ENCODE measurements at places on chromosomes 3 and 15.

- DNase-seq = no peak
Measured at GRCh38 chr3:160170409-160171370, 54.5 kb upstream of the C3orf80 start.

GRCh38 chr3:171680726-171681411 is 129.4 kb downstream of the PLD1 start:
- peak; percentile 11 for DNase-seq

GRCh38 chr15:90000186-90001001 is 730 bp upstream of the ZNF710 start:
- no peak for DNase-seq

- no peak for DNase-seq
Measured at GRCh38 chr3:13136426-13136825, 63.2 kb upstream of the IQSEC1 start.

DNA sequence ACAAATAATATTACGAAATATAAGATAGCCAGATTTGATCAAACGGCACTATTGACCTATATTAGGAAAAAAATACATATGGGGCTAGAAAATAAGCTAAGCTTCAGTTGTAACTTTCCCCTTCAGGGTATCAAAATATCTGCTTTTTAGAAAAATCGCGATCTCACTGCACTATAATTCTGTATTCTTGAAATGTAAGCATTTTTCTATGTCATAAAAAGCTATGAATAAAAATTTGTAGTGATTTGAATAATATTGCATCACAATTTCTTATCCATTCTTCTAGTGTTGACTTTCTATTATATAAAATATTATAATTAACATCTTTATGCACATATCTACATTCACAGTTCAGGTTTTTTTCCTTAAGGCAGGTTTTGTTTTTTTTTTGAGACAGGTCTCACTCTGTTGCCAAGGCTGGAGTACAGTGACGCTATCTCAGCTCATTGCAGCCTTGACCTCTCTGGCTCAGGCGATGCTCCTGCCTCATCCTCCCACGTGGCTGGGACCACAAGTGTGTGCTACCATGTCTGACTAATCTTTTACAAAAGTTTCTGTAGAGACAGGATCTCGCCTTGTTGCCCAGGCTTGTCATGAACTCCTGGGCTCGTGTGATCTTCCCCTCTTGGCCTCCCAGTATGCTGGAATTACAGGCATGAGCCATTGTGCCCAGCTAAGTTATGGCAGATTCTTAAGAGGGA is 21.6 kb downstream of the EMC4 start:
- no peak for DNase-seq

- peak; percentile 96 for DNase-seq
Measured at GRCh38 chr3:182364723-182365650, 428.3 kb upstream of the ATP11B start.

DNA sequence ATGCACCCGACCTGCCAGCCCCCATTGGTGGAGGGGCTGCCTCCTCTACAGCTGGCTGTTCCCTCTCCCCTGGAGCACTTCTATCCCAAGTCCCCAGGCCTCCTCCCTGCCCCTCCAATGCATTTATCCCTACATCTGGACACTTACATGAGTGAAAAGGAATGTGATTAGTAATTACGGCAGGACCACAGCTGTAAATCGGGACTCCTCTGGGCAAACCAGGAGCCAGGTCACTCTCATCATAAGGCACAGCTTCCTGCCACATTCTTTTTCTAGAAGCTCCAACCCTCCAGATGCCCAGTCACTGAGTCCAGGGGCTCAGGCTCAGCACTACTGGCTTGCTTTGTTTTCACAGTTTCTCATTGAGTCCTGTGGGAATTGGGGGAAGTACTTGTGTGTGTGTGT is 54.3 kb downstream of the IL20RB start:
- DNase-seq = no peak

DNA sequence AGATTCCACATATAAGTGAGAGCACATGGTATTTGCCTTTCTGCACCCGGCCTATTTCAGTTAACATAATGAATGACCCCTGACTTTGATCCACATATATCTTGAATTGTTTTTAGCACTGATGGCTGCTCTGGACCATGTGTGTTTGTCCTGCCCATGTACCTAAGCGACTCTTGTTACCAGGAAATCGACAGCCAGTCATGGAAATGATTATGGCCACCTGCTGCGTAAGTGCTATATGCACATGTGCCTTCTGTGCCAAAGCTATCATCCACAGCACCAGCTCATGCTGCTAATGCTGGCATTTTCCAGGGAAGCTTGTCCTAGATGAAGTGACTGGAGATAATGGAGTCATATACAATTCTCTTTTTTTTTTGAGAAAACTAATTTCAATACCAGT is 103.7 kb downstream of the PEX5L start:
- DNase-seq = peak; percentile 77

DNA sequence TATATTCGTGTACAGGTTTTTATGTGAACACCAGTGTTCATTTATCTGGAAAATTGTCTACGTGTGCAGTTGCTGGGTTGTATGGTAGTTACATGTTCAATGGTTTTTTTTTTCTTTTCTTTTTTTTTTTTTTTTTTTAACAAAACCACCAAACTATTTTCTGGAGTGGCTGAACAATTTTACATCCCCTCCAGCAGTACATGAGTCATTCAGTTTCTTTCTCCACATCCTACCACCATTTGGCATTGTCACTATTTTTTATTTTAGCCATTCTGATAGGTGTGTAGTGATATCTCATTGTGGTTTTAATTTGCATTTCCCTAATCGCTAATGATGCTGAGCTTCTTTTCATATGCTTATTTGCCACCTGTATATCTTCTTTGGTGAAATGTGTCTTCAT is 256.3 kb upstream of the EOMES start:
- DNase-seq = no peak

- DNase-seq = no peak
Measured at GRCh38 chr3:41581700-41582099, 380.2 kb downstream of the ULK4 start.

GRCh38 chr3:98529856-98530459 is 1.8 kb upstream of the GPR15 start:
- no peak for DNase-seq

DNA sequence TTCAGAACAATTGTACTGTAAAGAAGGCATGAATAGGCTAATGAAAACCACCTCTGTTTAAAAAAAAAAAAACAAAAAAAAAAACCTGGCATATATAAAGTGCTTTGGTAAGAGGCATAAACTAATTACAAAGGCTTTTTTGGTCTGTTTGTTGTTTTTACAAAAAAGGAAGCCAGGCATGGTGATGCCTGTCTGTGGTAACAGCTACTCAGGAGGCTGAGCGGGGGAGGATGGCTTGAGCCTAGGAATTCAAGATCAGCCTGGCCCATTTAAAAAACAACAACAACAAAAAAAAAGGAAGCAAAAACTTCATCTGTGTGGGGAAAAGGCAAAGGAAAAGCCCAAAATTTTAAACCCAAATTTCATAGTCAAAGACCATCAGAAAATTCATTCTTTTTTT is 47.0 kb downstream of the OSBPL10 start:
- no peak for DNase-seq

DNA sequence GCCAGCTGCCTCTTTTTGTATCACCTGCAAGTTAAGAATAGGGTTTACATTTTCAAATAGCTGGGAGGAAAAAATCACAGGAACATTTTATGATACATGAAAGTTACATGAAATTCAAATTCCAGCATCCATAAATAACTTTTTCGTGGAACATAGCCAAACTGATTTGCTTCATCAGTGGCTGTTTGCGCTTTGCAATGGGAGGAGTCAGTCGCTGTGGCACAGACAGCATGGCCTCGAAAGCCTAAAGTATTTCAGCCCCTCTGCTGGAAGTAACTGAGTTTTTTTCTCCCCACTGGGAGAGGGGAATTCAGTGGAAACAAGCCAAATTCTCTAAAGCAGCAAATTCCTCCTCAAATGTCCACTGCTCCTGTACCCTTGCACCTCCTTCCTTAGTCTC is 271.9 kb downstream of the SUCLG2 start:
- no peak for DNase-seq

DNA sequence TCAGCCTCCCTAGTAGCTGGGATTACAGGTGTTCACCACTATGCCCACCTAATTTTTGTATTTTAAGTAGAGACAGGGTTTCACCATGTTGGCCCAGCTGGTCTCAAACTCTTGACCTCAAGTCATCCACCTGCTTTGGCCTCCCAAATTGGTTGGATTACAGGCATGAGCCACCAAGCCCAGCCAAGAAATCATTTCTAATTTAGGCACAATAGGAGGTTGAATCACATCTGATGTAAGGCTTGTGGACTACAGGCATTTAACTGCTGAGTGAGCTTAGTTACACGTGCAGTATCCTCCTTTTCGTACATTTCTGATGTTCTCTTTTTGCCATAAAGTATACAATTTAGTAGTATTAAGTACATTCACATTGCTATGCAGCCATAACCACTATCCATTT is 31.1 kb upstream of the SETD2 start:
- DNase-seq = no peak

DNA sequence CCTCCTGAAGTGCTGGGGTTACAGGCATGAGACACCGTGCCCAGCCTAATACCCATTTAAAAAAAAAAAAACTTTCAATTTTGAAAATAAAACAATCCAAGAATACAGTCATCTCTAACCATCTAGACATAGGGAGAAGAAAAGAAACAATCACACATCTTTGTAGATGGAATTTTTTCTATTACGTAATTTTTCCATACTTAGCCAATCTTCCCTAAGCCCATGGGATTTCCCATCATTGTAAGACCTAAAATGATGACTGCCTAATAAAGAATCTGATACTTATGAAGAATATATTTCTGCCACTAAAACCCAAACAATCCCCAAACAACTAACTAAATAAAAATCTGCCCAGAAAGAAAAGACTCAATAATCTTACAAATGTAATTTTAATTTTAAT is 88.7 kb downstream of the CBLB start:
- no peak for DNase-seq

DNA sequence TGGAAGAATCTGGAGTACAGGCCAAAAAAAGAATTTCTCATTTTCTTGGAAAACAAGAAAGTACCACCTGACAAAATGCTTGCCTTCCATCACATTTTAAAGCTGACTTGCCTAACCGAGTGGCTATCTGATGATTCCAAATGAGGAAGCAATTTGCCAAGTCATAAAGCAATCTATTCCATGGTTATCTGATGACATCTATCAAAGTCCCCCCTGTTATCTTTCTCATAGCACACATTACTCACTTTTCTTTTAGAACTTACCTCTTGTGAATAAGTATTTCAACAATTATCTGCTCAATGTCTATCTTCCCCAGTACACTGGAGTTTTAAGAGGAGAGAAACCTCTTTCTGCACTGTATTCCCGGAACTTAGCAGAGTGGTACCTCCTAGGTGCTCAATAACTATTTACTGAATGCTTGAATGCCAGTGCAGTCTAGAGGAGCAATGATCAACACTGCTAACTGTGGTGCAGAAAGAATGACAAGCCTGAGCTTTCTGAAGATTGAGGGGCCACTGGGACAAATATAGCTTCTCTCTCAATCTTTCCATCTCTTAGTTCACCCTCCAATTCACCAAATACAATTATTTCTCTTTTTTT is 186.3 kb upstream of the ATP11B start:
- DNase-seq = no peak

- DNase-seq = no peak
Measured at GRCh38 chr3:134001251-134001650, 28.5 kb downstream of the SLCO2A1 start.

- no peak for DNase-seq
Measured at GRCh38 chr3:65836047-65836446, 202.7 kb downstream of the MAGI1 start.

GRCh38 chr15:63041402-63041973 is 1.1 kb upstream of the TPM1 start:
- DNase-seq = no peak

- DNase-seq = no peak
Measured at GRCh38 chr3:71310980-71311660, 272.4 kb downstream of the FOXP1 start.

DNA sequence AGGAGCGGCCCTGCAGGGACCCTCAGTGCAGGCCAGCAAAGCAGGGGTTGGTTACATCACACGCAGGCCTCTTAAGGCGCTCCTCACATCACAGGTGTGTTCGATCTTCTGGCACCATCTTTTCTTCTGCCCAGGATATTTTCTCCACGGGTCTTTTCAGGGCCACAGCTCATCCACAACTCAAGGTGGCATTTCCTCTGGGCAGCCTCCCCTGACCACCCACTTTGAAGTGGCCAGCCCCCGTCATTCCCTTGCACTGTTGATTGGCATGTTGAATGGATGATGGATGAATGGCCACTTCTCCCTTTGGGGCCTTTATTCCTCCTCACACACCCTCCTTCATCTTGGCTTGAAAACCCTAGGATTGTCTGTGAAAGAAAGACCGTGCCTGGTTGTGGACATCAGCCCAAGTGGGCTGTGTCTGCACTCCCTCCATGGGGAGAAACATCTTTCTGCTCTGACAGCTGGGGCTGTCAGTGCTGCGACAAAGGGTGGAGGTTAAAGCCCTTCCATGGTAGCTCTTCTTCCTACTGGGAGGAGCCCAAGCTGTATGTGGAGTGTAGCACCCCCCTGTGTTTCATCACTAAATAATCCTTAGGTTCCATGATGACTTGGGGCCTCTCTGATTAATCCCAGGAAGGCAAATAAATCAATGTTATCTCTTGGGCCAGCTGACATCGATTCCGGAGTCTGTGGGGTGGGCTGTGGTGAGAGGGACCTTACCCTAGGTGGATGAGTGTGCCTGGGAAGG is 102.5 kb downstream of the EPHB1 start:
- no peak for DNase-seq

DNA sequence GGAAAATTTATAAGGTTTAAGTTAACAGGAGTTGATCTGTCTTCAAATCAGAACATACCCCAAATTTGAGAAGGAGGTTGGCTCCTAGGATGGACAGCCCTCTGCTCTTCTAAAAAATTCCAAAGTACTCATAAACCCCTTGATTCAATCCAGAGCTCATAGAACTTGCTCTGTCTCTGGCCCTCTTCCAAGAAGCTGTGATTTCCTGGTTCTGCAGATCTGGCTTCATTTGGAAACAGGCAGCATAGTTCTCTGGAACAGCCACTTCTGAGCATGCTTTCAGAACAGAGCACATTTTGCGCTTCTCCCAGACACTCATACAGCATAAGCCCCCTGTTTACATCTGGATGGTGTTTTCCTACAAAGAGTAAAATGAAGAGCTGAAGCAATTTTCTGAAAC is 96.7 kb downstream of the KBTBD8 start:
- DNase-seq = no peak

DNA sequence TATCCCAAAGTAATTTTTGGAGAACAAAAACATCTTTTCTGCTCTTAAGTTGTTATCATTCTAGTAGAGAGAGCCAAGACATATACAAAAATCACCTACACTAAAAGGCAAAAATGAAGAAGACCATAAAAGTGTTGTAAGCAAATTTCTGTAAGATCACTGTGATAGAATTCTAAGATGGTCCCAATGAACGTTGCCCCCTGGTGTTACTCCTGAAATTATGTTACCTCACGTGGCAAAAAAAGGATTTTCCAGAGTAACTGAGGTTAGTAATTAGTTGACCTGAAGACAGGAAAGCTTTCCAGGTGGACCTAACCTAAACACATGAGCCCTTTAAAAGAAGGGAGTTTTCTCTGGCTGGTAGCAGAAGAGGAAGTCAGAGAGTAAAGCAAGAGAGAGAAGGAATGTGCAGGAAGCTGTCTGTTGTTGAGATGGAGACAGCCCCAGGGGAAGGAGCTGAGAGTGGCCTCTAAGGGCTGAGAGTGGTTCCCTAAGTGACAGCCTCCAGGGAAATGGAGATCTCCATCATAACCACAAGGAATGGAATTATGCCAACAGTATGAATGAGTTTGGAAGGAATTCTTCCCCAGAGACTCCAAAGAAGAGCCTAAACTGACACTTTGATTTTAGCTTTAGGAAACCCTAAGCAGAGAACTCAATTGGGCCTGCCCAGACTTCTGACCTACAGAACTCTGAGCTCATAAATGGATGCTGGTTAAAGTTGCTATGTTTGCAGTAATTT is 205.9 kb downstream of the CD47 start:
- DNase-seq = no peak

GRCh38 chr3:52144034-52144795 is 10.0 kb downstream of the POC1A start:
- no peak for DNase-seq

Measured in NCI-H1417 treated with DMSO at 0.1 percent for 48 hours (cell line).